Central memory CD4-positive, alpha-beta T cell (primary cell): ENCODE measurements at places on chromosomes 6 and 20.

- DNase-seq, result no peak
Observed at GRCh38 chr6:46062991-46063390, 47.3 kb upstream of the CLIC5 start.

- DNase-seq, result no peak
Observed at GRCh38 chr6:149136913-149137286, 180.6 kb upstream of the TAB2 start.

- DNase-seq, result peak; percentile 26
Observed at GRCh38 chr6:389622-390021, 1.9 kb upstream of the IRF4 start.

DNA sequence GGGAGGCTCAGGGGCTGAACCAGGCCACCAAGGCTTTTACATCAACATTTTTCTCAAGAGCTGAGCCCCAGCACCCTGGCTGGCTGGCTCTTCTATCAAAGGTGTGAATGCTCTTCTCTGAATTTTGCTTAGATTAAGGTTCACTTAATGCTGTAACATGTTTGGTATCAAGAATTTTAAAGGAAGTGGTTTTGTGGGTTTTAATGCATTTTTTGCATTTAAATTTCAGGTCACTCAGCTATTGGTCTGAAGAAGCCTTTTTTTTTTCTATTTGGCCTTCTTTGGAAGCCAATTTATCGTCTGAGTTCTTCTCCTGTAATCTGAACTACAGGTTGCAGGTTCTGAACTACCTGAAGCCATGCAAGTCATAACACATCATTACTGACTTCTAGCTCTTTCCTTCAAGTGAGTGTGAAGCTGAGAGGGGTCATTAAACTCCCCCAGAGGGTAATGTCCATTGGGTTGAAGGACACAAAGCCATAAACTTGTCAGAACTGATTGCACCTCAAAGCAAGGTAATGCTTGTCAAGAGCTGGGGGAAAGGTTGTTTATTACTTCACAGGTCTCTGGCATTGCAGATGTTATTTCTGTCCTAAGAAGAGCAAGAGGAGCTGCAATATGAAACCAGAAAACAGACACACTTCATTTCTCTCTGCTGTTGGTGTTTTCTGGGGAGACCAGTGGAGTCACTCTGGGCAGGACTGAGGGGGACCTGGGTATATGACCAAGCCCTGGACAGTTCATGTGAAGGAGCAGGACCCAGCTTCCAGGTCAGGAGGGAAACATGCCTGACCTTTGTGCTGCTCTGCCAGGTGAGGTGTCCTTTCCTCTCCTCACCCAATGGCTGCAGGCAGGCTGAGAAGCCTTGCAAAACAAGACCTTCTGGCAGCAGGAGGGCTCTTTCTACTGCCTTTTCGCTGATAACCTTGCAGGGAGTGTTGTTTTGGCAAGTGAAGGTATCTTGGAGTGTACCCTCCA, 26.1 kb upstream of the NEDD9 start:
- DNase-seq, result peak; percentile 65

GRCh38 chr6:107879941-107880340, 55.8 kb upstream of the SCML4 start:
- no peak for DNase-seq

DNA sequence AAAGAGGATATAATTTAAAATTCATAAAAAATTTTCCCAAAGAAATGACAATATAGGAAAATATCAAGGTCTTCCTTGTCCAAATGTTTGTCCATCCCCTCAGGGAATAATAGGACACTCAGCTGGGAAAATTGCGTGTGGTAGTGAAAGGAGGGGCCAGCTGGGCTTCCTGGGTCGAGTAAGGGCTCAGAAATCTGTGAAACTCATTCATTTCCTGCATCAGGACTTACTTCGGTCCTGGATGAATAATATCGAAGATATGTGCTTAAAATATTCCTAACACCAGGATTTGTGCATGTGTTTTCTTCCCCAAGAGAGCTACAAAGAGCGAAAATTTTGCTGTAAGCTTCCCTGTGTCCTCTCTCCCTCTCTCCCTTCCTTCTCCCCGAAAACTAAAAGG, 118.2 kb upstream of the GJE1 start:
- DNase-seq, result no peak

- no peak for DNase-seq
Observed at GRCh38 chr6:17865243-17865642, 122.2 kb downstream of the KIF13A start.

DNA sequence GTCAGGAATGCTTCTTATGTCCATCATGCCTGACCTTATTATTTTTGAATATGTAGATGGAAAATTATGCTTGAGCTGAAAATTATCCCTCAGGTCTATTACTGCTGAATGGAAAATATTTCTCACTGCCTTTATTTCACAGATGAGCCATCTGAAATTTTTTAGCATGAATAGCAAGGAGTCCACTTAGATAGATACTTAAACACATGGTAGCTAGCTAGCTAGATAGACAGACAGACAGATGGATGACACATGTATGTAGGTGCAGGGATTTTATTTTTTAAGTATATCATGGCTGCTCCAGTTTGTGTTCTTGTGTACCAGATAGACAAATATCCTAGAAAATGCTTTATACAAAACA, 645.0 kb downstream of the MMUT start:
- DNase-seq, result no peak

DNA sequence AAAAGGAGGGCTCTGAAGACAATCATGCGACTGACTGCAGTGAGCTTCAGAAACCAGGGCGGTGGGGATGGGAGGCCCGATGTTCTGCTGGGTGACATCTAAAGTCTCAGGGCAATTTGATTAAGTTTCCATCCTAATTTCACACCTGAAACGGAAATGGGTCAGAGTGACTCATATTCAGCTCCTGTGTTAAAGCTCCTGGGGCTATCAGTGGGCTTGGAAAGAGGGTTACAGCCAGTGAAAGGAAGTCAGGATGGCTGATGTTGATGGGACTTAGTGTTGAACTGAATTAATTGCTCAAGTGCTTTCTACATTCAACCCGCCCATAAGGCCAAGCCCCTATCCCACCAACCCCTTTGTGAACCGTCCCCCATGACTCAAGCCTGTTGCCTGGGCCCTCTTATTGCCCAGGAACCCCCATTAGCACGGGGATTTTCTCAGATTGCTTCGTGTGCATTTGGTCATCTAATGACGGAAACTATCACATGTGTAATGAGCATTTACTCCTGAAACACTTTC, 47.1 kb upstream of the TBC1D7 start:
- DNase-seq, result no peak

DNA sequence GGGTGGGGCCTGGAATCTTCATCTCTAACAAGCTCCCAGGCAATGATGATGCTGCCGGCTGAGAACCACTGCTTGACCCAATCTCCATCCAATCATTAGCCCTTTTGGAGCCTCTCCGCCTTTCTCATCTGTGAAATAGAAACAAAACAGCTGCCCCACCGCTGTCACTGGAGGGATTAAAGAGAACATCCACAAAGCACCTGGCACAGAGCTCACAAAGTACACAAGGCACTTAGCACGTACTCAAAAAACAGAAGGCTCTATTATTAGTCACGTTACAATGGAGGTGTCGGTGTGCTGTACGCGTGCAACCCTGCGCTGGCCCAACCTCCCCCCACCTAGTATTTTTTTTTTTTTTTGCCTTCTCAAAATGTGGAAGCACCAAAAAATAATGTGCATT, 213.5 kb upstream of the ARID1B start:
- DNase-seq, result no peak

DNA sequence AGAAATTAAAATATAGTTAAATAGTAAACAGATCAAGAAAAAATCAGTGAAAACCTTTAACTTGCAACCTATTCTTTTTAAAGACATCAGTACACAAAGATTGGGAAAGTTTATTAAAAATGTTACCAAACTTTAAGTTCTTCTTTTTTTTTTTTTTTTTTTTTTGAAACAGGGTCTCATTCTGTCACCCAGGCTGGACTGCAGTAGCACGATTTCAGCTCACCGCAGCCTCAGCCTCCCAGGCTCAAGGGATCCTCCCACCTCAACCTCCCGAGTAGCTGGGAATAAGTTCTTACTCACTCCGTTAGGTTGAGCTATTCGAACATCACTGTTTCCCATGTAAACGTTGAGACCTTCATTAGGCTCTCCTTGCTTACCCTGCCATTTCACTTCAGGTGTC, 5.6 kb downstream of the MAP3K5 start:
- no peak for DNase-seq

DNA sequence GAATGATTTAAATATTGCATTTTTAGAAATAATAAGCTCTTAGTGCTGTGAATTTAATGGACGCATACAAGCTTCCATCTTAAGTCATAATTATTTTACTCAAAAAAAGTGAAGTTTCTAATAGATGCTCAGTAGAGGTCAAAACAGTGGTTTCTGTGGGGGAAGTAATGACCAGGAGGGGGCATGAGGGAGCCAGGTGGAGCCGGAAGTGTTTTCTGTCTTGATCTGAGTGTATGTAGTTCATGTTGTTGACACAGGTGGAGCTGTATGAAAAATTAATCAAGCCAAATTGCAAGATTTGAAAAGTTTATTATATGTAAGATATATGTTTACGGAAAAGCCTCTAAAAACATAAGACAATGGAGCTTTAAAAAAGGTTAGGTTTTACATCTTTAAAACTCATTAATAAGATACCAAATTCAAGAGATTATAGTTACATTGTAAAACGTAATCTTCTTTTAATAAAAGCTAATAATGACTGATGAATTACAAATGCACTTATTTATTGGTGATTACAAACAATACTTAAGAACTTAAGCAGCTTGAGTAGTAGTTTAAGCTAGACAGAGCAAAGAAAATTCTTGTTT, 68.0 kb downstream of the PLAGL1 start:
- DNase-seq, result peak; percentile 49

GRCh38 chr20:59063358-59064213, 21.0 kb upstream of the PRELID3B start:
- no peak for DNase-seq

- no peak for DNase-seq
Observed at GRCh38 chr6:9901376-9901775, 513.5 kb downstream of the TFAP2A start.

DNA sequence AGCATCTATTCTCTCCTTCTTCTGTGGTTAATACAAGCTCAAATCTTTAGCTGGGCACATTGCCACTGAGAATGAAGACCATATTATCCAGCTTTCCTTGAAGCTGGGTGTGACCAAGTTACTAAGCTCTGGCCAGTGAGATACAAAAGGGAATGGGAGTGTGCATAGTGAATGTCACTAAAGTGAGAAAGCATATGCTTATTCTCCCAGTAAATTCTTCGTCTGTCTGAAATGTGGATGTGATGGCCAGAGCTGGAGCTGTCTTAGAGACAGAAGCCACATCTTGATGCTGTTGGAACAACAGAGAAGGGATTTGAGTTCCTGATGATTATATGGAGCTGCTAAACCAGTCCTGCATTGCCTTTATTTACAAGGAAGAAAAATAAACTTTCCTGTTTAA, 60.1 kb downstream of the SESN1 start:
- no peak for DNase-seq

GRCh38 chr6:42746463-42747391, 824 bp upstream of the TBCC start:
- peak; percentile 78 for DNase-seq

GRCh38 chr6:44190715-44191114, 26.0 kb upstream of the MYMX start:
- DNase-seq, result no peak

- DNase-seq, result no peak
Observed at GRCh38 chr6:46390153-46390876, 100.9 kb downstream of the RCAN2 start.

DNA sequence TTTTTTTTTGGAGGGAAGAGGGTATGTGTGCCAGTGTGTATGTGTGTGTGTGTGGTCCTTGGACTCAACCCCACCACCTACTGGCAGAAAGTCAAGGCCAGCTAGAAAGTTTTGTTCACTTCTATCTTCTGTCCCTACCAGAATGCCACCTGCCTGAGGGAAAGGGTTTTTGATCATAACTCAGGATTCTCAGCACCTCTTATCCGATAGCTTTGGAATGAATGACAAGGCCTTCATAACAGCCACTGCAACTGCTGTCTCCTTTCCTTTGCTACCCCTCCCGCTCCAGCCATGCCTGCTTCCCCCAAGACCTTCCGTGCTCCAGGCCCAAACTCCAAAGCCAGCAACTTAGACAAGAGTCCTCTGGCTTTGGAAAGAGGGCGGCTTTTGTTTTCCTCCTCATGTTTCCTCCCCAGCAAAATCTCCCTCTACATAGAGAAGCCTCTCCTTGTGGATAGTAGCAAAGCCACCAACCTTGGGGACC, 18.7 kb downstream of the BTN3A1 start:
- peak; percentile 27 for DNase-seq

DNA sequence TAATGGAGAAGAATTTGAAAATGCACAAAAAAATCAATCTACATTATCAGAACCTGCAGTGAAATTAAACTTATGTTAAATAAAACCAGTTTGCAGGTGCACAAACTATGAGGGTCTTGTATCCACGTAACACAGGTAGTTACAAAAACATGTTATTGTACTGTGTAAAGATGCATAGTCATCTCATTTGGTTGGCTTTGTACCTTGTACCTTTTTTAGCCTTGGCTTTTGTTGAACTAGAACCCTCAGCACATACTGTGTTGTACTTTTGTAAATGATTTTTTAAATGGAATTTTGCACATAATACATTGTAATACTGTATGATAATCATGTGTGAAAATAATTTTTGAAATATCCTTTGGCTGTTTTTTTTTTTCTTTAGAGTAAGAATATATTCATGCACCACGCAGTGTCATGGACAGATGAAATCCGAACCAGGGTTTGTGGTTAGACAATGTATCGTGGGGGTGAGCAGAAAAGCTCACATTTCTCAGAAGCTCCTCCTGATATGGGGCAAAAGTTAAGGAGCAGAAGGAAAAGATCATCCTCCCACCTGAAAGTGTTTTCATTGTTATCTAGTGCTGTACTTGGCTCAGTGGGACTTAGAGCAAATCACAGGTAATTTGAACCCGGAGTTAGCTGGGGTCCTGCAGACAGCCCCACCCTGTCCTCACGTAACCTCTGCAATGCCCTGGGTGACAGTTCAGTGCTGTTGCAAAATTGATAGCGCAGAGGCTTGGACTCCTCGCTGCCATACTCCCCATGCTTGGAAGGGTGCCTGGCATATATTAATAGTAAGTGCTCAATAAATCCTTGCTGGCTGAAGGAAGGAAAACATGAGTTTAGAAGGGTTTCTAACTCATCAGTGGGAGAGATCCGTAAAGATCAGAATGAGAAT, 14.8 kb upstream of the NAA20 start:
- DNase-seq, result no peak

GRCh38 chr20:58446960-58447265, 57.9 kb downstream of the VAPB start:
- DNase-seq, result no peak

- DNase-seq, result no peak
Observed at GRCh38 chr6:170094686-170095272, 196.1 kb downstream of the DLL1 start.
